ENCODE measurements at places on chromosomes 12 and 14.

DNA sequence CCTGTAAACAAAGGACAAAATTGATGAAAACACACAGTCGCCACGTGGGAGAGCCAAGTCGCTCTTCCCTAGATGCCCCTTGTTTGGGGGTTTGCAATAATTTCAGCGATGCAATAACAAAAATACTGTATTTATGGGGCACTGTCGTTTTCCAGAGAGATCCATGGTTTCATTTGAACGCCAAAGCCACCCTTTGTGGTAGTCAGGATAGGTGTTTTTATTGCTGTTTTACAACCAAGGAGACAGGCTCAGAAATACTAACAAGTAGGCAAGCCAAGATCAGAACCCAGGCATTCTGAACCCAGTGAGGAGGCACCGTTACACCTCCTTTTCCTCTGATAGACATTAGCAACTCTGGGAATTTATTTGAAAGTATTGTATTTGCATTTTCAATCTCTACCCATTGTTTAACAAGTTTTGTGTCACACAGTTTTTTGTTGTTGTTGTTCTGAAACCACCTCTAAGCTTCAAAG lies 831 bp upstream of the BTBD7 start:
- no peak for DNase-seq

- DNase-seq = no peak
Measured at GRCh38 chr14:54481695-54482094, 7.1 kb downstream of the GMFB start.

DNA sequence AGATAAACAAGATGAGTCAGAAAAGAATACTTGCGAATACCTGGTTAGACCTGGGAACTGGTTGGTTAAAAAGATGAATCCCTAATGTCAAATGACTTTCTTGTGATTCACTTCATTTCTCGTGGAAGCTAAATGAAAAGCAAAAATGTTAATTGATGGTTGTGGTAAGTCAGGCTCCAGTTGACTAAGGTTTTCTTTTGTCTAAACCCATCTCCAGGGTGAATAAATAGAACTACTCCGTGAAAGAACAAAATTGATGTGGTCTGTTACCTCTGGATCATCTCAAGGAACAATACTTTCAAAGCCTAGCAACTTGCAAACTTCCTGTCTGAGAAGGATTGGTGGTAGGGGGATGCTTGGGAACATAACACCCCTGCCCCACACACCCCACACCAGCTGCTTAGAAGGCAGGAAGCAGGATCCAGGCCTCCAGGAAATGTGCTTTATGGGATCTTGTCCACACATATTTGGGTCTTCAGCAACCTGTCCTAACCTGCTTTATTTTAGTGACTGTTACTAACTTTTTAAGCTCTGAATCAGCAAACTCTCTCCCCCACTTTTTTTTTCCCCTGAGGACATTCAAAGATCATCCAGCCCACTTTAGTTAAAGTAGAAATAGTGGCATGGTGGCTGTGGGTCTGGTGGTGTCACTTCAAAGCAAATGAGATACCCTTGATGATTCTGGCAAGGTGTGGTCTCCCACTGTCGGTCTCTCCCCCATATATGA lies 60.4 kb upstream of the PTHLH start:
- no peak for DNase-seq

DNA sequence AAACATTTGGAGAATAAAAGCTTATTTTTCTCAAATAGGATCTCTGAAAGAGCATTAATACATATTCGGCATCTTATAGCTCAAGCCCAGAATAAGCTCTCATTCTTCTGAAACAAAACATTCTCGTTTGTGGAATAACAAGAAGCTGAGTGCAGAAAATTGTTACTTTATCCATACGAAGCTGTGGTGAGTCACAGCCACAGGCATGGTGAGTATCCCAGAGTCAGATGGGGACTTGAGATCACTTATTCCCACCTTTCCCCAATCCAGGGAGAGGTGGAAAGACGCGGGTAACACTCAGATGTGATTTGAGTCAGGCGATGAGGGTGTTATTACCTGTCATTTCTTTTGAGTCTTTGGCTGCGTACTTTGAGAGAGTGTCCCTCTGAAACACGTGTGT lies 214.6 kb upstream of the TMEM132C start:
- DNase-seq = no peak

DNA sequence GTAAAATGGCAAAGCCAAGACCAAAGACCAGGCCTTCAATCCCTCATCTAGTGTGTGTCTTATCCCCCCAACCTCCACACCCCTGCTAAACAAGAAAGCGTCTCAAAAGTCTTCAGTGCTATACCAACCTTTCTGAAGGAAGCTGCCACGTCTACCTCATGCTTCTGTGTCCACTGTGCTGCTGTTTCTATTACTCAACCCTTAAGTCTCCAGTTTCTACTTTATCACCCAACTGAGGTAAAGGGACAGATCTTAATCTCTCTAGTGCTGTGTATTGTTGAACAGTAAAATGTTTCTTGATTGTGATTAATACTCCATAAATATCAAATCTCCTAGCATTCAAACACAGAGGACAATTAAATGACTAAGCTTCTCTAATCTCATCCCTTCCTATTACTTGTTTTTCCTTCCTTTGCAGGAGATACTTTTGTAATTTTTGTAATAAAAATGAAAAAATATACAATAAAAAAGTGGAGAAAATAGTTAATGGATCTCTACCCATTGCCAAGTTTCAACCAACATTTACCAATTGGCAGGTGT lies 23.3 kb downstream of the BTBD7 start:
- no peak for DNase-seq

DNA sequence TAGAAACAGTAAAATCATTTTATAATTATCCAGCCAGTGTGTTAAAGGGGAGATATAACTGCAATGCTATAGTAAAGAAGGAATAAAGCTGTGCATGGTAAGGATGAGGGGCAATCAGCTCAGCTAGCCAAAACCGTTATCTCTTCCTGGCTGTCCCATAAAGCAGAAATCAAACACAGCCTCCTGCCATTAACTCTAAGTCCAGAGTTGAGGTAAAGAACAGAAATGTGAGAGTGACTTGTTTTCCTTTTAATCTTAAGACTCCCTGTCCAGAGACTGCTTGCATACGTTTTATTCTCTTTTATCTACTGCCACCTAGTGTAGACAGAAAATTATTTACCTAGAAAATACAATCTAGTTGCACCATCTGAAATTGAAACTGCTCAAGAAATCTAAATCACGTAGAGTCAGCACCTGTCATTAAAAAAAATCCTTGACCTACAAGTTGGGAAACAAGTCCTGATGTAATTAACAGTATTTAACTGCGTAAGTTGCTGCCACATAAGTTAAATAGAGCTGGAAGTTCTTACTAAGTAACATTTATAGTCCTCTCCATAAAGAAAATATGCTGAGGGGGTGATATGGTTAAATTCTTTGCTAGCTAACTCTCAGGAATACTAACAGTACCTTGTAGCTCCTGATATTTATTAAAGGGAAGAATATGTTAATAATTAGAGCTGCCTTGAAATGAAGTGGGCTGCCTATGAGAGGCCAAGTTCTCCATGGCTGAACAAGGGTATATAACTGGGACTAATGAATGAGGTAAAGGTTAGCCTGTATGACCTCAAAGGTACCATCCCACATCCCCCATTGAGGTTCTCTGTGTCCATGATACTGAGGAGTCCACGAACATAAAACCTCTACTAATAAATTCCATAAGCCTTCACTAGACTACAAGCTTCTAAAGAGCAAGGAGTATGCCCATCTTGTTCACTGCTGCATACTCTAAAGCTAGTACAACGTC lies 62.7 kb downstream of the GALNT4 start:
- DNase-seq = no peak

DNA sequence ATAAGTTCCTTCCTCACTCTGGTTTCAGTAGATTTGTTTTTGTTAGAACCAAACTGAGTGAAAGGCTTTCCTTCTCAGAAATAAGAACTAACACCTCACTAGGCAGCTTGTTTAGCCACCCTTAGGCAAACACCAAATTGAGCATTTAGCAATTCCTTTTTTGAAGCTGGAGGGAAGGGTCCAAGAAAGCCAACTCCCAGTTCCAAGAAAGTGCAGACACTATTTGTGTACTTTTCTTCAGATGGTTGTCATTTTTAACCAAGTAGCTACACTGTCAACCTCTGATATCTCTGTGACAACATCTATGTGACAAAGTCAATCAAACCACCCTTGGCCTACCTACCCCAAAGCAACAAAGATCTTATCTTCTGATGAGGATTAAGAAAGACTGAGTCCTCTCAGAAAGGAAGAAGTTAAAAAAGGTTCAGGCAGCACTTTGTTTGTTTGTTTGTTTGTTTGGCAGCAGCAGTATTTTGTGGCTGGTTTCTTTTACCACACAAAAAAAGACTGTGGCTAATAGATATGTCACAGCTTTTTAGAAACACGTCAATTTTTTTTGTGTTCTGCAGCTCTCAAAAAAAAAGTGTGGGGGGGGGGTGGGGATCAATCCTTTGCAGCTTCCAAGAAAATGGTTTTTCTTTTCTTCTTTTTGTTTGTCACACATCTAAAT lies 203.8 kb downstream of the CRADD start:
- no peak for DNase-seq

DNA sequence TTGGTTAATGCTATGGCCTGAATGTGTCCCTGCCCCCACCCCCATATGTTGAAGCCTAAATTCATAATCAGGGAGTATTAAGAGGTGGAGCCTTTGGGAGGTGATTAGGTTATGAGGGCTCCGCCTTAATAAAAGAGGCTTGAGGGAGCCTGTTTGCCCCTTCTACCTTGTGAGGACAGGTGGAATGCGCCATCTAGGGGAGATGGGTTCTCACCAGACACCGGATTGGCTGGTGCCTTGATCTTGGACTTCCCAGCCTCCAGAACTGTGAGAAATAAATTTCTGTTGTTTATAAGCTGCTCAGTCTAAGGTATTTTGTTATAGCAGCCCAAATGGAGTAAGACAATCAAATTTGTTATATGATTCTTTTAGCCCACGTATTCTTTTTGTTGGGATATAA lies 148.3 kb downstream of the PTCSC3 start:
- DNase-seq = no peak

- DNase-seq = no peak
Measured at GRCh38 chr14:52125885-52126284, 57.0 kb upstream of the NID2 start.

DNA sequence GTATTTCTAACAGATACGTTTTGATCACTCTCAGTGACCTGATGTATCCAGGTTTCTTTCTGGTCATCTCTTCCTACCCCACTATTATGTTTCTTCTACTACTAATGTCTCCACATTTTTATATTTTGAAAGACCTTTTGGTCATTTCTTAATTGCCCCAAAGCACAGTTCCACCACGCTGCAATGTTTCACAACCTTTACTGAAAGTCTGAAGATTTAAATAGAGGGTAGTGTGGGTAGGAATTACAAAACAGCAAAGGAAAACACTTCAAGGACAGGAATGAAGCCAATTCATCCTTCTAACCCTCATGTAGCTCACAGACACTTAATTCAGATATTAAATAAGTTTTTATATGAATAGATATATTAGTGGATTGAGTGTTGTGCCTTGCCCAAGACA lies 36.1 kb upstream of the SLC16A7 start:
- no peak for DNase-seq

- DNase-seq = no peak
Measured at GRCh38 chr12:15505616-15506015, 183.3 kb downstream of the PTPRO start.

DNA sequence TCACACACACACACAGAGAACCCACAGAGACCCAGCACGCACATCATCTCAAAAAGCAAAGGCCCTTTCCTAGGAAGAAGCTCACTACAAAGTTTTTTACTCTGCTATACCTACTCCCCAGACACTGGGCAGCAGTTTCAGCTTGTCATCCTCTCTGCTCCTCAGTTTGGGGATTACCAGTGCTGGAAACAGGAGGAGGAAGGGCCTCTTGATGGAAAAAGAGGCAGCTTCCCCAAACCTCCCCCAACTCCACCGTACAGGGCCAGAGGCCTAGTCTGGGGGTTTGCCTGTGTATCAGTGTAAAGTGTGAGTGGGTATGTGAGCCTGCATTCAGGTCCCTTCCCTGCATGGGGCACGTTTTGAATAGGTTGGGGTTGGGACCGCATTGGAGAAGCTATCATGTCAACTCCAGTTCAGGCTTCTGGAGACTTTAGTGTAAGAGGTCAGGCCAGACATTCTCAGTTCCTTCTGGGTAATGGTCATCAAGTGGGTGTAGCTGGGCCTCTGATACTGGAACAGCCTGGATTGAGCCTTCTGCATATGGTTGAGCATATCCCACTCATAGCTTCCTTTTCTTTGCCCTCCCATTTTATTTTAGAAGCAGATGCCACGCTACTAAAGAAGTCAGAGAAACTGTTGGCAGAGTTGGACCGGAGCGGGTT lies 1.2 kb downstream of the REM2 start:
- no peak for DNase-seq
